ENCODE measurements at places on chromosomes 6 and 20.

GRCh38 chr6:47083586-47084047 is 41.5 kb upstream of the ADGRF1 start:
- no peak for DNase-seq

DNA sequence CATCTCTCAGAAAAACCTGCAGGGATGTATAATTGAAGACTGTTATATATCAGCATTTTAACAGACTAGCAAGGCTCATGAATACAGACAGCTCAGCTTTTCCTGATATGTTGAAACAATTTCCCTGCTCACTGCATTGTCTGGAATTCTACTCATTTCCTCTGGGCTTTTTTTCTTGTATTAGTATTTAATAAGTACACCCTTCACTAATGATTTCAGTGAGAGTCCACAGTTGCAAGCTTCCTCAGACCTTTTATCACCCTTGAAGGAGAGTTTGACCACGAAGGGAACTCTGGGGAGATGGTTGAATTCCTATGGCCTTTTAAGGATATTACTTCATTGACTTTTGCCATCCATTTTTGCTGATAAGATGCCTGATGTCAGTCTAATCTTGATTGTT is 248.7 kb downstream of the ADGB start:
- no peak for DNase-seq

GRCh38 chr6:35409245-35409644 is 42.9 kb upstream of the FANCE start:
- DNase-seq, result no peak

GRCh38 chr6:44969446-44970185 is 358.5 kb upstream of the RUNX2 start:
- DNase-seq, result no peak

DNA sequence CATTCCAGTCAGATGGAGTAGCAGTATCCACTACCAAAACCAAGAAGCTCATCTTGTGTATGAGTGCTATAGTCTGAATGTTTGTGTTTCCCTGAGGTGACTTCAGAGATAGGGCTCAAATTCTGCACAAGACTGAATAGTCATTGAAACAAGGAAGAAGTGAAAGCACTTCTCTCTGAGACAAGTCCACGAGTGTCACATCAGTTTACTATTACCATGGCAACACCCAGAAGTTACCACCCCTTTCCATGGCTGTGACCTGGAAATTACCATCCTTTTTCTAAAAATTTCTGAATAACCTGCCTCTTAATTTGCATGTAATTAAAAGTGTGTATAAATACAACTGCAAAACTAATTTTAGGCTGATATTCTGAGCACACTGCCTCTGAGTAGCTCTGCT is 682.1 kb upstream of the ADGRB3 start:
- DNase-seq, result no peak

- no peak for DNase-seq
These were observed 1.3 kb downstream of the ADGRG6 start for GRCh38 chr6:142303176-142303533.

- no peak for DNase-seq
These were observed 19.1 kb upstream of the ZSCAN23 start for GRCh38 chr6:28462401-28462800.

DNA sequence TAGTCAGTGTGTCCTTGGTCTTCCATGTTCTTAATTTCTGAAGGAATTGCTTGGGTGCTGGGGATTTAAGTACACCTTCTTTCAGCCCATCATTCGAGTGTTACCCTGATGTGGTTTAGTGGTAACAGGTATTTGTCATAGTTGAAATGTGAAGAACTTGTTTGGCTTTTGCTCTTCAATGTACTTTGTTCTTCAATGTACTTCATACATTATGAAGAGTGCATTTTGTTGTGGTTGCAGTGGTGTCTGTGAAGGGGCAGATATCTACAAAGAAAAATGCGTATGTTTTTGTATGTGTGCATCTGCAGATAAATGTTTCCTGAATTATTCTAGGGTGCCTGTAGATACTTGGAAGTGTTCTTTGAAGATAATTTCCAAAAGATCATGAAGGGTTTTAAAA is 111.2 kb upstream of the SUPT3H start:
- no peak for DNase-seq

DNA sequence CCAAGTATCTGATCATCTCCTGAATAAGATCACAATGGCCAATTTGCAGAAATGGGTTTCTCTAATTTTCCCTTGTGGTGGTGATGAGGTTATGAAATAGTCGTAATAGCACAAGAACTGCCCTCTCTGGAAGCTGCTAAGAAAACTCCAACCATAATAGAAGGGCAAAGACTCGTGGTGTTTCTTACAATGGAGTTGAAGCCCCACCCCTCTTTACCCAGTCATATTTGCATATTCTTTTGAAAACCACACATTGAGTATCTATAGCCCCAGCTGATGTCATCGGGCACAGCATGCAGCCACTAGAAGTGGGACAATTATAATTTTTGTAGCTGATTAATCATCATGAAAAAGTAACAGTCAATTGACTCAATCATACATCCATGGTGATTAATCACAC is 452.1 kb upstream of the POU3F2 start:
- no peak for DNase-seq

- DNase-seq, result no peak
These were observed 967.3 kb upstream of the ADGRB3 start for GRCh38 chr6:67667637-67668422.

DNA sequence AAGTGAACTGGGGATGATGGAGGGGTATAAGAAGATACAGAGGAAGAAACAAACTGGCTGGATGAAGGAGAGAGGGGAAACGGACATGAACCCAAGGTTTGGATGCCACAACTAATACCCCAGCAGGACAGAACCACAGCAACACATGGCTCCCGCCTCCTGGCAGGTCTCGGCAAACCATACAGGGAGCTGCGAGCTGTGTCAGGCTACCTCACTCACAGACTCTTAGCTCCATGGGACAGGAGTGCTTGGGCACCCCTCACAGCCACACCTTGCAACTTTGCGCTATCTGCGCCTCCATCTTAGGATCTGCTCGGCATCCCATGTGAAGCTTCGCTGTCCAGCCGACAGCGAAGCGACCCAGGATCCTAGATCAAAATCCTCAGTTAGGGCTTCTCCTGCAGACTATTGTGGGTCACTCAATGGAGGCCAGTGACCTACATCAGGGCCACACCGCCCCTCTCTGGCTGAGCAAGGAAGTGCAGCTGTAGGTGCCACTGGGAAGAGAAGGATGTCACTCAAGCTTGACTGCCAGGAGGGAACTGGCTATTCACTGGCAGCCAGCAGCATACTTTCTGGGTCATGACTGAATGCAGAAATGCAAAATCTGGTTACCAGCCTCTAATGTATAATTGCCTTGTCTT is 174.4 kb upstream of the RIN2 start:
- DNase-seq, result no peak

DNA sequence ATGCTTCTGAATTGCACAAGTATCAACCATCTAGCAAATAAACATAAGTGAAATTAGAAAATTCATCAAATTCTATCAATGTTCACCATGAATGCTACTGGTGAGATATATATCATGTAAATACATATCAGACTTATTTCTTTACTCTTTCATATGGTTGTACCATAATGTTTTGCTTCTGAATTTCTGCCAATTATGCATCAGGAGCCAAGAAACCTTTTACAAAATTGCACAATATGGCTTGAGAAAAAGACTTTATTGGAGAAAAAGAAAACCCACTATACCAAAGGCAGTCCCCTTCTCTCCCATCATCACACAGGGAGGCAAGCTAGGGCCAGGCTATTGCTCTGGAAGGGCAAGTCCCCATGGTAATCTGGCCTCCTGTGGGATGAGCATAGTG is 402.6 kb downstream of the C6orf118 start:
- DNase-seq, result no peak

DNA sequence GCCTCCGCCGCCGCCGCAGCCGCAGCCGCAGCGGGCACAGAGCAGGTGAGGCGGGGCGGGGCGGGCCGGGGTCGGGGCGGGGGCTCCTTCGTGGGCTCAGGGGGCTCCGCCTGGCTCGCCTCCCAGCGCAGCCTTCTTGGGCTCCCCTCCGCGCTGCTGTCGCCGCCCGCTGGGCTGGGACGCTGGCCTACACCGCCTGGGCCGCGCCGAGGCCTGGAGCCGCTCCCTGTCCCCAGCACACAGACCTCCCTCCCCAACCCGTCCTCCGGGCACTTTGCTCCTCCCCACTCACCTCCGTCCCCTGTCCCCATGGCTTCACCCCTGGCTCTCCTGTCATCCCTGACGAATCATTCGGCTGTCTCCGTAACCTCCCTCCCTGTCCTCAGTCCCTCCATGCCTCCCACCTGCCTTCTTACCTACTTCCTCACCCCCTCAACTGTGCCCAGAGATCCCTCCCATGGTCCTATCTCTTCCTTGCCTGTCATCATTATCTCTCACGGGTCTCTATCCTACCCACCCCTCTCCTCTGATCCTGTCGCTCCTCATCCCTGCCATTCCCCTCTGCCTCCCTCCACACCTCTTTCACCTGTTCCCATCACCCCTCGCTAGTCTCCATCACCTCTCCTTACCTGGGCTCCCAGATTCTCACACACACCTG is 512 bp downstream of the TTBK1 start:
- DNase-seq, result no peak

DNA sequence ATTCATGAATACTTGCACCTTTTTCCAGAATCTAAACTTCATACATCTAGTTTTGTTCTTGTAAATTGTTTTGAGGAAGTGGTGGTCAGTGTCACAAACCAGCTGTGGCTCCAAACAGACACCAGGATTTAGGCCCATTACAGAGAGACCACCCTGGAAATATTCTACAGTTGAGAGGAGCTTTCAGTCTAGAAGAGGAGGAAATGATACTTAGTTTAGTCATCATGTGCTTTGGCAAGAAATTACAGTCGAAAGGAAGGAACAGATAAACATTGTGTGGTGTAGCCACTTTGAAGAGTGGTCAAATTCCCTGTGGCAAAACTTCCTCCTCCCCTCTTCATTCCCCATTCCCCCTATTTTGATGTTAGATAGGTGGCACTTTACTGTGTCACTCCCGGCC is 15.7 kb downstream of the DCBLD1 start:
- no peak for DNase-seq

GRCh38 chr6:128073389-128073788 is 172.5 kb upstream of the THEMIS start:
- DNase-seq, result no peak

- no peak for DNase-seq
These were observed 744 bp downstream of the RIOK1 start for GRCh38 chr6:7390226-7390878.

- no peak for DNase-seq
These were observed 117.0 kb upstream of the POU3F2 start for GRCh38 chr6:98717322-98717877.

- DNase-seq, result no peak
These were observed 176.1 kb upstream of the UFL1 start for GRCh38 chr6:96345501-96345900.

- DNase-seq, result no peak
These were observed 3.9 kb upstream of the REV3L start for GRCh38 chr6:111486921-111487320.

- DNase-seq, result no peak
These were observed 317.6 kb downstream of the HDGFL1 start for GRCh38 chr6:22886650-22887581.

- no peak for DNase-seq
These were observed 78.0 kb downstream of the PDE10A start for GRCh38 chr6:165585060-165585459.

- no peak for DNase-seq
These were observed 2.5 kb downstream of the SRMS start for GRCh38 chr20:63544958-63545516.

DNA sequence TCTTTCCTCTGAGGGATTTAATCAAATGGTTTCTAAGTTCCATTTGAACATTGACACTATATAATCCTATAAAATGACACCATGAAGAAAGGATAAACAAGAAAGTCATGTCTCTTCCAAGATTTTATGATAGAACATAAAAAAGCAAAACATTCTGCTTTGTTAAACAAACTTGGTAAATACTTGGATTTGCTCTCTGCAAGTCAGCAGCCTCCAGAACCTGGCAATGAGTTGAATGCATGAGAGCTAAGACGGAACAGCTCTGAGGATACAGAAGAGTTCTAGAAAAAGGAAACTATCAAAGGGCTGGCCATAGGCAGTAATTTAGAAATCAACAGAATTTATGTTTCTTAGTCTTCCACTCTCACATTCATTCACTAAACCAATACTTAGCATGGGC is 656.0 kb upstream of the ID4 start:
- no peak for DNase-seq

DNA sequence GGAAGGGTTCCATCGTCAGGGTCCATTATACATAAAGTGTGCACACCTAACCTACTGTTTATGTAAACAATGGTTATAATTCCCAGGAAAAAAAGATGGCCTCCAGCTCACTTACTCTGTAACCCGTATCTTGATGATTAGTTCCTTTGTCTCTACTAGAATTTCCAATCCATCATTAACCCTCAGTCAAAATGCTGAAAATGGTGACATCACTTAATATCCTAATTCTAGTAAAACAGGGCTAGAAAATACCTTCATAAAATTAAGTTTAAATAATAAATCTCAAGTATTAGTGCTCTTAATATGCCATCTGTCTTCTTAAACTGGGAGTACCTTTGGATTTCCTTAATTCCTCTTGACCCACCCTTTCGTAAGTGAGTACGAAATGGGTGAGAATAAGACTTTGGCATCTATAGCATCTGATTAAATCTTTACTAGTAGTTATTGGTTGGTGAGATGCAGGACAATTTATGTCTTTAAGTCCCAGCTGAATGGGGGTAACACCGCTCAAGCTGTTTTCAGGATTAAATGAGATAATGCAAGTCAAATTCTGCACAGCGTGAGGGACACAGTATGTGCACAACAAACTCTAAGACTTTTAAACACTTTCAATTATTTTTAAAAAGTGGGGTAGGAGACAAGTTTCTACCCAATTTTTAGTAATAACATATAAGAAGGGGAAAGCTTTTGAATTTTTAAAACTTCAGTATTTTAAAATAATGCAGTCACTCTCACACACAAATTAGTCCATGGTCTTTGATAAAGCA is 1.6 kb downstream of the HMGN3 start:
- no peak for DNase-seq

DNA sequence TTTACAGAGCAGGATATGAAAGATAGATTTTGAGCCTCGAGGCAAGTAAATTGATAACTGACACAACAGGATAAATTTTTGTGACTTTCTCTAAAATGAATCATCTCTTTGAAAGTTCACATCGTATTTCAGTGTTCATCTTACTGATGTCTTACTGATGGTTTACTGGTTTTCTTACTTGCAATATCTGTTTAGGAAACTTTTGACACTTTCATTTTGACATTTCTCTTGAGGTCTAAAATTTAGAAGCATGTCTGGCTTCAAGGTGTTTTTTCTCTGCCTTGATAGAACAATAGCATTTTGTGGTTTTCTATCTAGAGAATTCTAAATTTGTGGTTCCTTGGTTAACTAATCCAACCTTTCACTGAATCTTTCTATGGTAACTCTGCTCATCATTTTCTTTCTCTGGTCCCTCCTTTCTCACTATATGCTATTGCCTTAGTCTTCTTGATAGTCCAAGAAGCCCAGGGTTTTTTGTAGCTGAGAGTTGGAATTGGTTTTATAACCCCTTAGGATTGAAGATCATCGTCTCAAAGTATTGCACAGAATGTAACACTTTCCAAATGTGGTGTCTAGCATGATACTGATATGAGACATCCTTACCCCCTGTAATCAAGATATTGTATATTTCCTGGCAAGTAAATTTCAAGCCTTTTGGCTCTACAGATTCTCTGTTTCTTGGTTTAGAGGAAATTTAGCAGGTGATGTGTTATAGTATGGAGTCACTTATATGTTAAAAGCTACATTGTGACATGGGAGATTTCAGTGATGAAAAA is 98.7 kb downstream of the RNF144B start:
- DNase-seq, result no peak

All from natural killer cell treated with Interleukin-12 subunit alpha and Interleukin-12 subunit beta and Interleukin-15 and Interleukin-18, amount 100 ng/mL, for 72 hours (primary cell).